ENCODE measurements at places on chromosomes 6 and 20.

DNA sequence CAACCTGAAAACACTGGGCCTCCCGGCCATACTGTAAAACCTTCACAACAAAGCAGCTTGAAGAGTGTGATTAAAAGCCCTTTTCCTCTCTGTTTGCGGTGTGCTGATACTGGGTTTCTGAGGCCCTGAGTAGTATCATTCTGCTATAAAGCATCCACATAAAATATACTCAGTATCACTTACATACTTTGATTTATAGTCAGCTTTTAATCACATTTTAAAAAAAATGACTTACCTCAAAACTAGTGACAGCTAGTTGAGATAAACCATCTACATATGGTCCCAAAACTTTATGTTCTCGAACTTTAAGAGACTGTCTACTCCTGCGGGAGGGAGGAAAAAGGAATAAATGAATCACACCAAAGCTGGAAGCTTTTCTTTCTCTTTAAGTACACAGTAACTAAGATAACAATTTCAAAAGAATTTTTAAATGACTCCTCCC, 135.7 kb downstream of the KIF13A start:
- no peak for DNase-seq

DNA sequence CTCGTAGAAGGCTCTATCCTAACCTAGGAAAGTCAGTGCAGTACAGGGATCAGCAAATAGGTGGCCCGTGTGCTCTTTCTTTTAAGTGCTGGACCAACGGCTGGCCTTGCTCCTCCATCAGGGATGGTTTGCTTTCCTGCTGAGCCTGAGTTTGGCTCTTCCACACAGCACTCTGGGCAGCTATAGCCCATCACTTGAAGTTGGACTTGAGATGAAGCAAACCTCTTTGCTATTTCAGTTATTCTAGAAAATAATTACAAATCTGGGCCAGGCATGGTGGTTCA, 66.9 kb upstream of the KCNK16 start:
- no peak for DNase-seq

- DNase-seq: no peak
These were observed 2.6 kb downstream of the FASTKD5 start for GRCh38 chr20:3156811-3157619.

DNA sequence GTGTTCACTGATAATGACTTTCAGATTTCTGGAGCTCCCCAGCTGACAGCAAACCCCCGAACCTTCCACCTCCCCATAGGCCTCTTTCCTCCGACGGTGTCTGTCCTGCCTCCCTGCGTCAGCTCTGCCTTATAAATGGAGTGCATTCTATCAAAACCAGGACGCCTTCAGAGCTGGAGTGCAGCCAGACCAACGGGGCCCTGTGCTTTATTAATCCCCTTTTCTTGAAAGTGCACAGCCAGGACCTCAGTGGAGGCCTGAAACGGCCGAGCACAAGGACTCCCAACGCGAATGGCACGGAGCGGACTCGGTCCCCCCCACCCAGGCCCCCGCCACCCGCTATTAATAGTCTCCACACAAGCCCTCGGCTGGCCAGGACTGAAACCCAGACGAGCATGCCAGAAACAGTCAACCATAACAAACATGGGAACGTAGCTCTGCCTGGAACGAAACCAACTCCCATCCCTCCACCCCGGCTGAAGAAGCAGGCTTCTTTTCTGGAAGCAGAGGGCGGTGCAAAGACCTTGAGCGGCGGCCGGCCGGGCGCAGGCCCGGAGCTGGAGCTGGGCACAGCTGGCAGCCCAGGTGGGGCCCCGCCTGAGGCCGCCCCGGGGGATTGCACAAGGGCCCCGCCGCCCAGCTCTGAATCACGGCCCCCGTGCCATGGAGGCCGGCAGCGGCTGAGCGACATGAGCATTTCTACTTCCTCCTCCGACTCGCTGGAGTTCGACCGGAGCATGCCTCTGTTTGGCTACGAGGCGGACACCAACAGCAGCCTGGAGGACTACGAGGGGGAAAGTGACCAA, 42.3 kb upstream of the NAA20 start:
- peak; percentile 77 for DNase-seq

DNA sequence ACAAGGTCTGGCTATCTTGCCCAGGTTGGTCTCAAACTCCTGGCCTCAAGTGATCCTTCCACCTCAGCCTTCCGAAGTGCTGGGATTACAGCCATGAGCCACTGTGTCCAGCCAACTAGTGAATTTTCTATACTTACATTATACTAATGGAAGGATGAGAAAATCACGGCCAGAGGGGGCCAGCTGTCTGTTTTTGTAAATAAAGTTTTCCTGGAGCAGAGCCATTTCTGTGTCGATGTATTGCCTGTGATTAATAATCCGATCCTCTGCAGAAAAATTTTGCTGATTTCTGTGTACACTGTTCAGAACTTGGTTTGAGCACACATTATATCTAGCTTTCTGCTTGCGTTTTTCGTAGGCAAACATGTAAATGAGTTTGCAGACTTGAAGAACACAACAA, 28.8 kb downstream of the PTPRT start:
- no peak for DNase-seq

DNA sequence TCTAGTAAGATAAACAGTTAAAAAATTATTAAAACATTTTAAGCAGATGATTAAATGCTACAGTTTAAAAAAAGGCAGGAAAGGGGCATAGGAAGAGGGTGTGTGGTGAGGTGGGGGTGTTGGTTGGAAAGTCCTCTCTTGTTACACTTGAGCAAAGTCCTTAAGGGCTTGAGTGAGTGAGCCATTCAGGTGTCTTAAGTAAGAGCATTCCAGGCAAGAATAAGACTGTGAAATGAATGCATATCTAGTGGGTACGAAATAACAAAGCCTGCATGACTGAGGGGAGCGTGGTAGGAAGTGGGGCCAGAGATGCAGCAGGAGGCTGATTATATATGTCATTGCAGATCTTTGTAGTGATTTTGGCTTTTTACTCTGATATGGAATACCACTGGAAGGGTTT, 5.1 kb downstream of the CDKAL1 start:
- no peak for DNase-seq

GRCh38 chr6:165843121-165843520, 180.1 kb upstream of the PDE10A start:
- DNase-seq: no peak

- DNase-seq: no peak
These were observed 194.4 kb downstream of the TMEM200A start for GRCh38 chr6:130560231-130560630.

DNA sequence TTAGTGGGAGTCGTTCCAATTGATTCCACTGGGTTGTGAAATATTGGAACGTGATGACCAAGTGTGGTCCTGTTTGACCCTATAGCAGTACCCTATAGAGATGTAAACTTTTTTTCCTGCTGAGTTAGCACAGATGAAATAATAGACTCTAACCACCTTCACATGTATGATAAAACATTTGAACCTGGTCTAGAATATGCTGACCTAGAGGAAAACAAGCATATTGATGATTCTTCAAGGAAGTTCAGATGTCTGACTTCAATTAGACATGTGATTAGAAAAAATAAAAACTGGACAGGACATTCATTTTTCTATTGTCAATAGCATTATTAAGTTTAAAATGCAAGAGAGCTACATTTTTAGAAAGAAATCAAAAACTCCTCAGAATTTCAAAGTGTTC, 402.1 kb downstream of the ARHGAP18 start:
- no peak for DNase-seq

DNA sequence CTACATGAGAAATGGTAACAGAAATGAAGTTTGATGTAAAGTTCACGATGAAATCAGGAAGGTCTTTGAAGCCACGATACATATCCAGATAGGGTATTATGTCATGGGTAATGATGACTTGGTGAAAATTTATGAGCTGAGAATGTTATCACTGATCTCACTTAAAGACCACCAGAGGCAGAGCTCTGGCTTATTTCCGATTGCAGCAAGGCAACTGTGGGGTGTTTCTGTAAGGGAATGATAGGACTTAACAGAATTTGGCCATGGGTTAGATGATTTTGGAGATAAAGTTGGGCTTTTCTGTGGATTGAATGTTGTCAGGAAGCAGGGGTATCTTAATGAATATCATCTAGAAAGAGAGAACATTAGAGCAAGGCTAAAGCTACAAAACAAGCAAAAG, 508.4 kb downstream of the HDGFL1 start:
- no peak for DNase-seq
